Epithelial cell of alveolus of lung (primary cell): ENCODE measurements at places on chromosomes 6 and 20. TPM values are rescaled to one million over a fixed set of nuclear protein-coding genes. Genes with fewer than 3 reads are reported as not detected.

Gene GGTLC1
- total RNA-seq, result not detected in 2 replicates

Gene ADGB
- total RNA-seq, result not detected in 2 replicates

Gene SIRPB2
- total RNA-seq, result not detected in 2 replicates

Gene CYP21A2
- total RNA-seq, result not detected in 2 replicates

Gene C20orf141
- not detected in 2 replicates for total RNA-seq

Gene B3GALT4
- 3.6 and 6.8 TPM in 2 replicates for total RNA-seq

Gene GABRR1
- not detected in 2 replicates for total RNA-seq

Gene GHRH
- not detected in 2 replicates for total RNA-seq

Gene KIAA1755
- total RNA-seq, result 3.1 and 18.0 TPM in 2 replicates

Gene KIZ
- 5.4 and 29.8 TPM in 2 replicates for total RNA-seq

Gene SLPI
- total RNA-seq, result 4.9 TPM in 1 of 2 replicates, not detected in the other

Gene KHDC1L
- total RNA-seq, result not detected in 2 replicates
